ENCODE measurements at places on chromosomes 5 and 9.

DNA sequence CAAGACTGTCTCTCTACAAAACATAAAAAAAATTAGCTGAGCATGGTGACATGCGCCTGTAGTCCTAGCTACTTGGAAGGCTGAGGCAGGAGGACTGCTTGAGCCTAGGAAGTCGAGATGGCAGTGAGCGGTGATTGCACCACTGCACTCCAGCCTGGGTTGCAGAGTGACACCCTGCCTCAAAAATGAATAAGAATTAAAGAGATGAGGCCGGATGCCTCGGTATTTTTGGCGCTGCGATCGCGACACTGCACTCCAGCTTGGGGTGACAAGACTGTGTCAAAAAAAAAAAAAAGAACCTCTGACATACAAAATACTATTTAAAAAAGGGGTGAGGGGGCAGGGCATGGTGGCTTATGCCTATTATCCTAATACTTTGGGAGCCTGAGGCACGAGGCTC is 7.3 kb downstream of the GPBP1 start:
- DNase-seq, result no peak

- no peak for DNase-seq
Observed at GRCh38 chr5:10145923-10146401, 103.7 kb downstream of the ATPSCKMT start.

- no peak for DNase-seq
Observed at GRCh38 chr9:9945966-9946365, 666.8 kb downstream of the PTPRD start.

DNA sequence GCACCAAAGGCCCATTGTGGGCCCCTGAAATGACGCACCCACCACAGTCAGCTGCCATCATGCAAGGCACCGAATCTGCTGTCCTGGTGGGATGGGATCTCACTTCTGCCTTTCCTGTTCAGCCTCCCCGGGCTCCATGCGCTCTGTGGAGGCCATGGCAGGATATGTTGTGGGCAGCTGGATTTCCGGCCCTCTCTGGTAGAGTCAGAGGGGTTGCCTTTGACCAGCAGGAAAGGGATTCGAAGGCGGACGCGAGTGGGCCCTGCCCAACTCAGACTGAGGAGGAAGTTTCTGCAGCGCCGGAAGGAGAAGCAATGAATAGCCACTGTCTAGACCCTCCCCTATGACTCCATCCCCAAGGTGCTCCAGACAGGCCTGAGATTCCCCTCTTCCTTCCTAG is 35.5 kb downstream of the GADD45G start:
- DNase-seq, result no peak

DNA sequence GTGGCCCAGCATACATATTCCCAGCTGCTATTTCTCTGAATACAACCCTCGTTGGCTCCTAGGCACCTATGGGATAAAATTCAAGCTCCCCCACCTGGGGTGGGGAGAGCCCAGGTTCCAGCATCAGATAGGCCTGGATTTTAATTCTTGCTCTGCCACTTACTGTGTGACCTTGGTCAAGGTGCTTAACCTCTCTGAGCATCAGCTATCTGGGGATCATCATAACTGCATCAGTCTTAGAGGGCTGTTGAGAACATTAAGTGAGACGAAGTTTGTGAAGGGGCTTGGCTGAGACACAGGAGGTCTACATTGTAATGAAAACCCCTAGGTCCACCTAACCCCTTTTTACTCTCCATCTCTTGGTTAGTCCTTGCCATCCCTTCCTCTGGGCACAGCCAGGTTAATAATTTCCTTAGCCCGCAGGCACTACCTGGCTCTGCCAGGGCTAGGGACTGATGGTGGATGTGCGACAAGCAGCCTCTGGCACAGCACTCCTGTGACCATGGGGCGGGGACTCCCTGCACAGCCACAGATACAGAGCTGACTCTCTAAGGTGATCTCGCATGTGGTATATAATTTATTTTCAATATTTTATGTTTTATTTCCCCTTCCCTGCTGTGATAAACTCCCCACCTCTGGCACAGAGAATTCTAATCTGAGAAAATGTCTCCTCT is 68.7 kb downstream of the CRB2 start:
- no peak for DNase-seq
